ENCODE measurements at places on chromosomes 7 and 10.

- DNase-seq: no peak
These were observed 364.6 kb downstream of the PAXIP1 start for GRCh38 chr7:154638286-154638685.

GRCh38 chr7:105204953-105205352, 183.8 kb downstream of the SRPK2 start:
- no peak for DNase-seq

DNA sequence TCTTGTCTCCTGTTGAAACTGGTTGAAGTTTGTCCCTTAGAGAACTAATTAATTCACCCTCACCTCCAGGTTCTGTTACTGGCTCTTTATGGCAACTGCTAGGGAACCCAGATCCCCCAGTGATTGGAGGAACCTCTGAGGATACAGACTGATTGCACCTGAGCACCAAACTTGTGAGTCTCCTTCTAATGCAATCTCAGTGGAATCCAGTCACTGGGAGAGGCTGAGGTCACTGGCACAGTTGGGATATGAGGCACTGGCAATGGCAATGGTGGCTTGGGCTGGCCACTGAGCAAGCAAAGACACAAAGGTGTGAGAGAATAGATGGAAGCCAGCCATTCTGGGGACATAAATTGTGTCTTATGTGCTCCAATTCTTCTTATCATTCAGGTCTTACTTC, 5.3 kb upstream of the DGKI start:
- DNase-seq: no peak

GRCh38 chr7:101099969-101100781, 14.9 kb downstream of the TRIM56 start:
- DNase-seq: no peak

DNA sequence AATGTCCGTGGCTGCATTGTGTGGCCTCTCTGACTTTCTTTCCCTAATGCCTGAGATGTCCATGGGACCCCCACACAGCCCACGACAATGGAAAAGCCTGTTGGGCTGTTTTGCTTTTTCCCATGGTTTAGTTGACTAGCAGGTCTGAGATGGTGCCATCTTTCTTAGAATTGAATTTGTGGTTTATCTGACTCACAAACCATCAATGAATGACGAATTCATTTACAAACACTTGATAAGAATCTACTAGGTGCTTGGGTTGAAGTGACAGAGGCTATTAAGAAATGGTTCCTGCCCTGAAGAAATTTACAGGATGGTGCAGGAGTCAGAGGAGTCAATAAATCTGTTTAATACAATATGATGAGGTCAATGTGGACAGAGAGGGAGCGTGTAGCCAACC, 75.4 kb downstream of the OTUD1 start:
- DNase-seq: no peak

DNA sequence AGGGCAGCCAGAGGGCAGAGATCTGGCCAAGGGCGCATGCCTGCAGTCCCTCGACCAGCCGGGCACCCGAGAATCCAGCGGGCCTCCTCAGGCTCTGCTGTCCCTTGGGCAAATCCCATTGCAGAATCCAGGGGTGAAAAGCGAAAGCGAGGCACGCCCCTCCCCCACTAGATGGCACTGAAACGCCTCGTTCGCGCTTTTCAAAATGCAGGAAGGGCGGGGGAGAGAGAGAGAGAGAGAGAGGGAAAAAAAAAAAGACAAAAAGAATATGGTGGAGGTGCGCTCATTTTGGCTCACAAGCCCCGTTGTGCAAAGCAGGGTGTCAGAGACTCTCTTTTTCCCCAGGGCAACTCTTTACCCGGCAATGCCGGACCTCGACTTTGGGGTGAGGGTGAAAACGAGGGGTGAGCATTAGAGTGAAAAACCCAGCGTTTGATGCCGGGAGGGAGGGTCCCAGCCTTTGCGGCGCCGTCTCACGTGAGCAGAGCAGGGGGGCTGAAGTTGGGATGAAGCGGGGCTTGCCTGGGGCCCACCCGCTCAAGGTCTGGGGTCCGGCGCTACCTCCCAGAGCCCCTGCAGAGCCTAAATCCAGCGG, 2.5 kb upstream of the TMEM178B start:
- DNase-seq: no peak

GRCh38 chr7:39583539-39583938, 17.3 kb downstream of the YAE1 start:
- no peak for DNase-seq

DNA sequence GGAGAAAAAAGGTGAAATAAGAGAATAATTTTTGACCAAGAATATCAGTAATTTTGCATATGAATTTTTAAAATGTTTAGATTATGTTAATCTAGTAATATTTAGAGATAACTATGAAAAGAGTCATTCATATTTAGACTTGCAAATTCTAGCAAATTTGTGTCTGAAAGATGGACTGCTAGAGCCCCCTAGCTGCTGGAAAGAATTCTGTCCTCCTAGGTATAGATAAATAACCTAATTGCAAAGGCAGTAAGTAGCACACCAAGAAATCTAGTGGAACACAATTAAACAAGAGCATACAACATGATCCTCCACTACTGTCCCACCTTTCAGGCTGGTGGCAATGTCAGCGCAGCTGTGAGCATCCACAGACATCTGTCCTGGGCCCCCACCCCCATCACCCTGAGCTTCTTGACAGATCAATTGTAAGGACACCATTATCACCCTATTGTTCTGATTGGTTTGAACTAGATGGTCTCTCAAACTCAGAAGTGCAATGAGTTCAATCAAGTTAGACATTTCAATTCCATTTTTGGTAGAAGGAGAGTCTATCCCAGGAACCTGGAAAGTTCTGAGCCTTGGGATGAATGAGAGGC, 15.0 kb upstream of the GFRA1 start:
- no peak for DNase-seq

- no peak for DNase-seq
These were observed 40.5 kb downstream of the HIF1AN start for GRCh38 chr10:100576282-100576635.

GRCh38 chr7:20152511-20152910, 64.7 kb downstream of the MACC1 start:
- DNase-seq: no peak

DNA sequence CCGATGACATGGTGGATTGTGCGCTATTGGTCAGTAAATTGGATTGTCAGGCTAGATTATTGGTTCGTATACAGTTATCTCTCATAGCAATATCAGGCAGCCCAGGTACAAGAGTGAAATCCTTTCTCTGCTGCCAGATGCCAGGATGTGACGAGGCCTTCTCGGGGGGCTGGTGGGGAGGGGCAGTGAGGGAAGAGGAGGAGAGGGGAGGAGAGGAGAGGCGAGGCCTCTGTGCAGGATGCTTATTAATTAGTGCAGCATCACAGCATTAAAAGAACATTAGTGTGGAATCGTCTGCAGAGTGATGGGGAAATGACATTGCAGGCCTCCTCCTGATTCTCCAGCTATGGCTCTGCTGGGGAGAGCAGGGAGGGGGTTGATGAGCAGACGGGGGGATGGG, 30.5 kb upstream of the SLF2 start:
- DNase-seq: no peak

GRCh38 chr10:73649876-73650536, 5.8 kb downstream of the SYNPO2L start:
- no peak for DNase-seq

- DNase-seq: no peak
These were observed 48.2 kb upstream of the WDR11 start for GRCh38 chr10:120802935-120803334.

DNA sequence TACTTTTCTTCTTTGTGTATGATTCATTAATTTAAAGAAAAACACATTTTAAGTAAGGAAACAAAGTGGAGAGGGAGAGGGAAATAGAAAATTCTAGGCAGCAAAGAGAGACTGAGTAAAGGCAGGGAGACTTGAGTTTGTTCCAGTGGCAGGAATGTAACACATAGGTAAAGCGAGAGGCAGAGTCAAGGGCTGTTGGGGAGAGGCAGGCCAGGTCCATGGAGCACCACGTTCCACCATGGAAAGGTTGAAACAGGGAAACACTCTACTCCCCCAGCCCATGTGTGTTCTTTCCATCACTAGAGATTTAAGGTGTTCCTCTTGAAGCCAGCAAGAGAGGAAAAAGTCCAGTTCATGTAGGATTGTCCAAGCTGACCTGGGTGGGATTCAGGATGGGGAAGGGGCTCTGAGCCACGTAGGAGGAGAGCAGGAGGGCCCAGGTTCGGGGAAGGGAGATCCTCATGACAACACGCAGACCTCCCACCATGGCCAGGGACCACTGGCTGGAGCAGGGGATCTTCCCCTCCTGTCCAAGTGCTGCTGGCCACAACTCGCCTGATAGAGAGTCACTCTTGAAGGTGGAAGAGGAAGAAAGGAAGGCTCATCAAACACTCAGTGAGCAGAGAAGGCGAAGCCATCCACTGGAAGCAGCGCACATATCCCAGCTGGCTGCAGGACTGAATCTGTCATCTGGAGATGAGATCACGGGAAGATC, 666.4 kb upstream of the MKI67 start:
- DNase-seq: no peak

DNA sequence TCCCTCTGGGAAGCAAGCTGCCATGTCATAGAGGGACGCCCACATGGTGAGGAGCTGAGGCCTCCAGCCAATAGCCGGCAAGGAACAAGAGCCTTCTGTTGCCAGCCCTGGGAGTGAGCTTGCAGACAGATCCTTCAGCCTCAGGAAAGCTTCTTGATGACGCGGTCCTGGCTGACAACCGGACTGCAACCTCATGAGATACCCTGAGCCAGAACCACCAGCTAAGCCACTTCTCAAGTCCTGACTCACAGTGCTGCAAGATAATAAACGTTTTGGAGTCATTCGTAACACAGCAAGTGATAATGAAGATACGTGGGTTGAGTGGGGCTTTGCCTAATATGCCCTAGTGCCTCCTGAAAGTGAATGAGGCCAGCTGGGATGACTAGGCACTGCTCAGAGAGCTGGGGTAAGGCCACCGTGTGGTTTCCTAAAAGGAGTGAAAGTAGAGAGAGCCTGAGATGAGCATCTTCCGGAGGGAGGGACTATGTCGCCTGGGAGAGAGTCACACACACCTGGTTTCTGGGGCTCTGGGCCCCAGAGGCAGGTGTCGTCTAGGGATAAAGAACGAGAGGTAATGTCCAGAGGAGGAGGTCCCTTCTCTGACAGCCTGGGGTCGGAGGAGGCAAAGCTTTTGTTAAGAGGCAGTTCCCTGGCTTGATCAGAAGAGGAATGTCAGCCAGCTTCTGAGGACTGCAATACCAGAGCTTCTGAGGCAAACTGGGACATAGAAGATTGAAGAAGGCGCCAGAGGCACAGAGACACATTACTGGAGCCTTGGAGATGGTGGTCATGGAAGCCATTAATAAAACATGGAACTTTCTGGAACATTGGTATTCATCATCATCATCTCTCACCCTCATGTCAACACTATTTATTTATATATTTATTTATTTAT, 53.6 kb downstream of the PYROXD2 start:
- no peak for DNase-seq

DNA sequence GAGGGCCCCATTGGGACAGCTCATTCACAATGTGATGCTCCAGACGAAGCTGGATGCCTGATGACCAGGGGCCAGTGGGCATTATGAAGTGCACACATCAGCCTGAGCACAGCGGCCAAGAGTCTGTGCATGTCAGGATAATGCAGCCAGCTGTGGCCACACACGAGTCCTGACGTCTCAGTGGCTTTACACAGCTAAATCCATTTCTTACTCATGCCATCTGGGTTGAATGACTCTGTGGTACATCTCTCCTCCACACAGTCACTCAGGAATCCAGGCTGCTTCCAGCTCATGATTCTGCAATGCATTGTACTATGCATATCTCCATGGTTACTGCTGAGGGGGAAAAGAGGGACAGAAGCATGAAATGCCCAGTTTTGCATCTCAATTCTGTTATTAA, 123.6 kb downstream of the PRLHR start:
- no peak for DNase-seq

DNA sequence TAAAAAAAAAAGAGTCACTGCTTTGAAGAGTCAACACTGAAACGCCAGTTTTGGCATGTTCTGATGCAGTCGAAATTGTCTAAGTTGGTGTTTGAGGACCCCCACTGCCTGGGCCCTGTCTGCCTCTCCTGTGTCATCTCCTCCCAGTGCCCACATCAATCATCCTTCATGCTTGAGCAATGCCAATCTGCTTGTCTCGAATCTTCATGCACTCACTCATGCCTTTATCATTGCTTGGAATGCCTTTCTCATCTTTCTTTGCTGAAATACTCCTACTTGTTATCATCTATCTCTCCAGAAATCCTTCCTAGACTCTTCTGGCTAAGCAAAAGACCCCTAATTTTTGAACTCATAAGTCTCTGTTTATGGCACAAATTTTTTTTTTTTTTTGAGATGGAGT, 42.1 kb upstream of the PLPP4 start:
- no peak for DNase-seq

DNA sequence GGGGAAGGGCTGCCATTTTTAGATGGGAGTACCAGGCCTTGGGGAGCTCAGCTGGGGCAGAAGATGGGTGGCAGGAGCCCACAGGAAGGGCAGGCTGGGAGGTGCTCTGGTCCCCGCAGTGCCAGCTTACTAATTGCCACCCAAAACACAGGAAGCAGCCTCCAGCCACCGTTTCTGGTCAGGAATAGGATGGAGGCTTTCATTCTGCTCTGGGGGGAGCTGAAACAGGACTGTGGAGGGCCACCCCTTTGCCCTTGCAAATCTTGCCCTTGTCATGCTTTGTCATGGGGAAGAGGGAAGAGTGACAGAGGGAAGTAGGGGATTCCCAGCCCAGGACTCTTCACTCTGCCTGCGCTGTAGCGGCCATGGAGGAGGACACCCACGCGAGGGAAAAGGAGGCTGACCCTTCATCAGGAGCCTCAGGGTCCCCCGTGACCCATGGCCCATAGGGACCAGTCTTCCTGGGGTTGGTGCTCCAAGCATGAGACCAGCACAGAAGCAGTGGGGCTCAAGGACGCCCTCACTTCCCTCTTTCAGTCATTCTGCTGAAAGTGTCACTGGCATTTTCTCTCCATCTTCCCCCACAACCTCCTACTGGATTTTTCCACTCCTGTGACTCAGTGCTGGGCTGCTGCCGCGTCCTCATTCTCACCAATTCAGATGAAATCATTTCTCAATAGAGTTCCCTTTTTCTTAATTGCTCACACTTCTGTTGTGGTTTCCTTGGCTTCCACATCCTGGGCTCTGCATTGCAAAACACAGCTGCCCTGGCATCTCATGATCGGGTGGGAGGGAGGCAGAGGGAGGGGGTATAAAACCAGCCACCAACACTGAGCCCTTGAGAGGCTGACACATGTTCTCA, 61.9 kb downstream of the MKI67 start:
- no peak for DNase-seq

- no peak for DNase-seq
These were observed 144.2 kb downstream of the JCAD start for GRCh38 chr10:29914986-29915785.

DNA sequence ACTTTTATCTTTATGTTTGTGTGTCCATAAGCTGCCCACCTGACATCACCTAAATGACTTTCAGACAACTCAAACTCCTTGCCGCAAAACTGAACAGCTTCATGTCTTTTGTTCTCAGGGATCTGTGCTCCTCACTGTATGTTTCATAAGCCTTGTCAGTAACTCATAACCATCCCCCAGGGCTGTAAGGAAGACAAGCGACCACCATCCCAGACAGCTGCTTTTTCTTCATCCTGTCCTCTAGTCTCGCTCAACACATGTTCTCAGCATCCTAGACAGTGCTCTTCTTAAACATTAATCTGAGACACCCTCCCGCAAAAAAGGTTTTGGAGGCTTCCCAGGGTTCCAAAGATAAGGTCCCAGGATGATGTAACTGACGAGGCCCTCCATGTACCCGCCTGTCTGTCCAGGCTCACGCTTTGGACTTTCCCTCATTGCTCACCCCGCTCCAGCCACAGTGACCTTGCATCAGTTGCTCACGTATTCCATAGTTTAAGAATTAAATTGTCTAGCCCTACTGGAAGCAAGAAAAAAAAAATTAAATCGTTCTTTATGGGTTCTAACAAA, 69.8 kb downstream of the MAP3K8 start:
- no peak for DNase-seq

- peak; percentile 48 for DNase-seq
These were observed 11.4 kb downstream of the SERPINE1 start for GRCh38 chr7:101138213-101138870.
